ENCODE measurements at places on chromosomes 4 and X.

GRCh38 chr4:103197765-103198110, 405 bp downstream of the CENPE start:
- no peak for DNase-seq

DNA sequence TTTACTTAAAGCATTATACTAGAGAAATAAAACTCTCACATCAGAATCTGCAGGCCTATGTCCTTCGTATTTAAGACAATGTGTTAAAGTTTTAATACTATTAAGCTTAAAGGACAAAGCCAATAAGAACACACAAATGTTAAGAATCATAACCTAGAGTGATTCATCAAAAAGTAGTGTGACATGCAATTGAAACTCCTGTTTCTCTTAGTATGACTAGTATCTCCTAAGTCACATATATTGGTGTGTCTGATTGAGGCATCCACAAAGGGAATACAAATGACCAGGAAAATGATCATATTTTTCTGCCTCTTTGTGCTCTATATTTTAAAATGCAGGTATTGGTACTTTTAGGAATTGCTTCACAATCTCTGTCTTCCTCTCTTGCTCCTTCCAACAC, 23.8 kb downstream of the GPRASP3 start:
- DNase-seq = no peak

DNA sequence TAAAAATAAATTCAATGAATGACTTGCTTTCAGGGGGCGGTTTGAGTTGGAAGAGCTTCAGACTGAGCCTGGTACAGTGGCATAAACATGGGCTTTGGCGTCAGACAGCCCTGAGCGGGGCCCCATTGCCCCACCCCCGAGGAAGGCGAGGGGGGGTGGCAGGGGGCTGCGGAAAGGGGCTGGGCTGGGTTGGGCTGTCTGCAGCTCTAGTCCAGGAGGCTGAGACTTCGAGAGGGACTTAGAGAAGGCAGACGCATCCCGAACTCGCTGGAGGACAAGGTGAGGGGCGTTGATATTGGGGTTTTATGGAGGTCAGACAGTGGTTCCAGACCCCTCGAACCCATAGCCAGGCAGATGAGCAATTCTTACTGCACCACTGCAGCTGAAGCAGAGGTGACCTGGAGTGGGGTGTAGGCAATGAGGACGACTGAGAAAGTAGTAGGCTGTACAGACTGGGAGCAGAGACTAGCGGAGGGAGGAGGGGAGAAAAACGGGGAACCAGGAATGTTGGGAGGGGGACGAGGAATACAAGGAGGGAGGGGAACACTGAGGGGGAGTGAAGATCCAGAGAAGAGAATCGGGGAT, at the start of gene MAGED2:
MAGED2 (plus strand) TSS at position 222 of the 585 bp plus-strand sequence. CDS start 1,587 bp downstream, outside the sequence.
- peak; percentile 53 for DNase-seq

GRCh38 chr4:126174627-126175026, 859.9 kb downstream of the FAT4 start:
- no peak for DNase-seq

GRCh38 chr4:150321113-150321512, 242.9 kb downstream of the DCLK2 start:
- DNase-seq = no peak

GRCh38 chrX:20212486-20213089, 54.1 kb downstream of the RPS6KA3 start:
- DNase-seq = no peak

DNA sequence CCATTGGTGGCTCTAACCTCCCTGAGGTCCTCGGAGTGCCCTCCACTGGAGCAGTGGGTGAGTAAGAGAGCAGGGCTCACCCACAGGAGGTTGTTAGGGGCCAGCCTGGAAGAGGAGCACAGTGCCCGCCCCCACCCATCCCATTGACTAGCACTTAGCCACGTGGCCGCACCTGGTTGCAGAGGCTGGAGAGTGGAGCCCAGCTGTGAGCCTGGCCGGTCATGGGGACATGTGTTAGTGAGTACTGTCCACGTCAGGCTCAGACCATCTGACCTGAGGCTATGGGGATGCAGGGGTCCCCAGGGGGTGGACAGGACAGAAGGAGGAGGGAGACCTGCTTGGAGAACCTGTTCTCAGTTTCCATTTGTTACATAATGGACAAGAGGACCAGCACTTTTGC, 1.4 kb upstream of the MAN2B2 start:
- no peak for DNase-seq

DNA sequence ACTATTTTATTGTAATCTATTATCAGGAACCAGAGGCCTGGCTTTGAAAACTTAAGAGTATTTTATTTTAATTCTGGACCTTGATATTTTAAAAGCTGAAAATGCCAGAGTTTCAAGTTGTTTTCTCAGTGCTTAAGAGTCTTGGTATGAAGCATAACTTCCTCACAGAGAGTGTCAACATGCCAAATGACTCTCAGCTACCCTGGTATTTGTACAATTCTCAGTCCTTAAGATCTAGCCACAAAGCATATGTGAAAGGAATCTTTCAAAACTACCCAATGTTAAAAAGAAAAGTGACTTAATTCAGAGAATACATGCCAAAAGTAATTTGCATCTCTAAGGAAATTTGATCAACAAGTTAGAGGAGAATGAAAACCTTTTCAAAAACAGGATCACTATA, 171.9 kb downstream of the DKK2 start:
- DNase-seq = no peak

DNA sequence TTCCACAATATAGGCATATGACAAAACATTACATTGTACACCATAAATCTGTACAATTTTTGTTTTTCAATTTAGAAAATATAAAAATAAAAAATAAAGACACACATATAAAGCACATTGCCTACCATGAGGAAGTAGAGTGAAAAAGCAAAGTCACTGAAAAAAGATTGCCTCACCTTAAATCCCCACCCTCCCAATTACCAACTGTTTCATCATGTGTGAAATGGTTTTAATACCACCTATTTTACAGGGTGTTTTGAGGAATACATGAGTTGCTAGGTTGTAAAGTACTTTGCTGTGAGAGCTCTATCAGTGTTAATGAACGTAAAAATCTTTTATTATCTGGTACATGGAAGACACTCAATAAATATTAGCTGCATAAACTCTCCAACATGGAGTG, 373.6 kb upstream of the NDST3 start:
- DNase-seq = no peak

DNA sequence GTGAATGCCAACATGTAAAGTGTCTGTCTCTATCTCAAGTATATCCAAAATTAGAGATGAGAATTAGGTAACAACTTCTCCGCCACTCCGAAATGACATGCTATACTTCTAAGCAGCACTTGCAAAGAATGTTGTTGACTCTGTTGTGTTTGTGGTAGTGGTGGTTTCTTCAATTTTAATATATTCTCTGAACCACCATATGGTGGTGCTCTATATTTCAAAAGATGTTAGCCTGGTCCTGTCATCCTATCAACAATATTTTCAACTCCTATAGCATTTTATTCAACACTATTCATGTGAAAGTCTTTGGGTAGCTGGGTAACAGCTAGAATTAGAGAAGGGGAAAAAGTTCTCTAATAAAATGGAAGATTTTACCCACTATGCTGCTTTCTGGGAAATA, 1622.8 kb upstream of the IGFBP7 start:
- DNase-seq = no peak

- DNase-seq = no peak
Measured at GRCh38 chr4:109548655-109549054, 11.4 kb upstream of the MCUB start.

- no peak for DNase-seq
Measured at GRCh38 chrX:18616688-18617406, 55.1 kb downstream of the RS1 start.
